Fibroblast of skin of right quadriceps (primary cell): ENCODE measurements at places on chromosomes 4 and X.

DNA sequence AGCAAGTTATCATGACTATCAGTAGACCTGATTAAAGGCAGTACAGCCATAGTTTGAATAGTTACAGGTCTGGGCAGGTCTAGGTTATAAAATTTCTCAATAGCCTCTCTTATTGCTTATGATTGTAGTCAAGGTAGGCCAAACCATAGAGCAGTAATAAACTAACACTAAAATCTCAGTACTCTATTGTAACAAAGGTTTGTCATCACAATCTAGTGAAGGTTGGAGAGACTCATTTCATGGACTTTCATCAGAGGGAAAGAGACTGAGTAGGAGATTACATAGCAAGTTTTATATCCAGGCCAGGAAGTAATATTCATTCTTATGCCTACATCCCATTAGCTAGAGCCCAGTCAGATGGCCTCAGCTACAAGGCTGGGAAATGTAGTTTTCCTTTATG, 141.0 kb downstream of the ASB9 start:
- DNase-seq, result no peak

DNA sequence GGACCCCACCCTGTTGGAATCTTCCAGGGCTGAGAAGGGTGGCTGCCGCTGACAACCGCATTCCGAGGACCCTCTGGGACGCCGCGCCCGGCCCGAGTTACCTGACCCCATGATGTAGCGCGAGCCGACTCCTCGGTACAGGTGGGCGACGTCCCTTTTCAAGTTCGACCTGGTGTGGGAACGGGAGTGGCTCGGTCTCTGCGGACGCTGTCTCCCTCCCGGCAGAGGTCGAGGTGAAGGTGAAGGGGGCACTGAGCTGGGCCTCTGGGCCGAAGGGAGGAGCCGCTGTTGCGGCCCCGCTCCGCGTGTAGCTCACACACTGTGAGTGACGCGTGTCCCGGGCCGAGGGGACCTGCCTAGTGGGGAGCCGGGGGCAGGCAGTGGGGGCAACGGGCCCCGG, 4.5 kb downstream of the GTPBP6 start:
- DNase-seq, result no peak

DNA sequence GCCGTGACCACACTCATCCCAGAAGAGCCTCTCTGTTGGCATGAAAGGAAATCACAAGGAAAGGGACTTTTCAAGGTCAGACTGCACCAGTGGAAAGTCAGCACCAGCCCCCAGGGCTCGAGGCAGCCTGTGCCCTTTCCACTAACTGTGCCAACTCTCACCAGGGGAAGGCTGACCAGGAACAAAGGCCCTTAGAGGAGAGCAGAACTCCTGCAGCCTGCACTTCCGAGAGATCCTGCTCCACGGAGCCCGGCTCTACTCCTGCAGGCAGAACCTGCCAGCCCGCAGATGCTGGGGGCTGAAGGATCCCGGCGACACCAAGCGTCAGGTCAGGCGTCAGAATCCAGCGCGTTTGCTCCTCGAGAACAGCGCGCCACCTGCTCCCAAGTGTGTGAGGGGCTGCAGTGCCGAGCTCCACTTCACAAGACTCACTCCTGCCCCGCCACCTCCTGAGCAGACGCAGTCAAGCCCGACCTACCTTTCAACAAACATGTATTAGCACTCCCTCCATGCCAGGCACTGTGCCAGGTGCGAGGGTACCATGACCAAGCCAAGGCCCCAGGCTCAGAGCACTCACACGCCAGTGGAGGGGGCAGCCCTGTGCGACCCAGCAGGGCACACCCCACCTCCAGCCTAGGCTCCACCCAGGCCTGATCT, 13.6 kb upstream of the HELT start:
- no peak for DNase-seq

- DNase-seq, result no peak
These were observed 669.2 kb upstream of the AADAT start for GRCh38 chr4:170758988-170759387.

DNA sequence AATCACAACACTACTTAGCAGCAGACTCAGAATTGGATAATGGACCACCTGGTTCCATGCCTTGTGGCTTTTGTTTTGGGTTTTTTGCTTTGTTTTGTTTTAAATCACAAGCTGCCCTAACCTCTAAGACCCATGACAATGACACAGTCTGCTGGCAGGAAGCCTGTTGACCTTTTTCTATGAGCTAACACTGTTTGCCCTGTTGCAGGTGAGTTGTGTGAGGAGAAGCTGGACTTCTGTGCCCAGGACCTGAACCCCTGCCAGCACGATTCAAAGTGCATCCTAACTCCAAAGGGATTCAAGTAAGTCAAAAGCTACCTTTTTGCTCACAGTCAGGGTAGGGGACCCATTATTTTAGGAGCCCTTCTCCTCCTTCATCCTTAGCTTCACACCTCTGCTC, 110.8 kb upstream of the PACRGL start:
- DNase-seq, result no peak

- DNase-seq, result no peak
These were observed 87.0 kb downstream of the ZNF827 start for GRCh38 chr4:145851511-145852201.

DNA sequence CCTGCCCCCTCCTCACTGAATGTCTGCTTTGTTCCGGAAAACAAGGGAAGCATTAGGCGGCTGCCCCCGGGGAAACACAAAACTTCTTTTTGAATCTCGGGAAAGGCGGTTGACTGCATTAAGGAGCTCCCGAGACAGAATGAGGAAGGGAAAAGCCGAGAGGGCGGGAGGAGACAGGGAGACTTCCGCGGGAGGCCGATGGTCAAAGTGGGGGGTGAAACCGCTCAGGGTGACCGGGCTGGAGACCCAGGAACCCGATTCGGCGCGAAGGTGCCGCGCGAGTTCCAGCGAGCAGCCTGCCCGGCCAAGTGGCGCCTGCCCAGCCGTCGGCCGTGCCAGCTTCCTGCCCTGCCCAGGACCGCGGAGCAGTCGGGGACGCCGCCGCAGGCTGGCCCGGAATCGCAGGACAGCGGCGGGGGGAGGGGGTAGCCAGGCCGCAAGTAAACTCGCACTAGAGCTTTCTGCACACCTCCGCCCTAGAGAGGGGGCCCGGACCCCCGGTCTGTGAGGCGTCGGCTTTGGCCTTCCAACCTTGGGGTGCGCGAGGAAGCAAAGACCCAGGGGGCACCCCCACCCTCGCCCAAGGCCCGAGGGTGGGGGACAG, 55.1 kb upstream of the BCOR start:
- no peak for DNase-seq

- peak; percentile 62 for DNase-seq
These were observed 322.7 kb downstream of the PDHA2 start for GRCh38 chr4:96162636-96163035.

GRCh38 chrX:32877592-32877991, 333.8 kb downstream of the DMD start:
- DNase-seq, result no peak

- DNase-seq, result peak; percentile 45
These were observed 109.4 kb downstream of the DLG3 start for GRCh38 chrX:70554081-70554480.

DNA sequence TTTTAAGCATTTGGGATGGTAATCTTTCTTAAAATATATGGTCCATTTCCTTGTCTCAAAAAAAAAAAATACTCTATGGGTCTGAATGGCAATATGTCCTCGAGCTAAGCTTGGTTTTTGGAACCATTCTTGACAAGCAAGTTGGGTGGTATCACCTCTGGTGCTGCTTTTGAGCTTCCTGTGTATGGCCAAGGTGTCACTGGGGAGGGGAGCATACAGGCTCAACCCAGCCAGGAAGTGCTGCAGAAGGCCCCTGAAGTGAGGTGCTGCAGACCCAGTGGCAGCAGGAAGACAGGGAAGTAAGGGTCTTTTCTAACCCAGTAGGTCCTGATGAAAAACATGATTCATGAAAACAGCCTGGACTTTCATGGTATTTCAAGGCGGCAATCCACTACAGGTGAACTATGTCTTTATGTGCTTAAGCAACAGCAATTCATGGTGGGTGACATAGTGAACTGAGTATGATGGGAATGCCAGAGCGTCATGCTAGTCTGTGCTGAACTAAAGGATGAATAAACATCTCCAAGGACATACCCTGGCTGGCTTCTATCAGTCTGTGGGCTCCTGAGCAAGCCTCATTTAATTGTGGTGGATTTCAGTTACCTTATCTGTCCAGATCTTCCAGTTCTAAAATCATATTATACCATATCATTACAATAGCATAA, 15.1 kb downstream of the TRAPPC2 start:
- DNase-seq, result no peak

DNA sequence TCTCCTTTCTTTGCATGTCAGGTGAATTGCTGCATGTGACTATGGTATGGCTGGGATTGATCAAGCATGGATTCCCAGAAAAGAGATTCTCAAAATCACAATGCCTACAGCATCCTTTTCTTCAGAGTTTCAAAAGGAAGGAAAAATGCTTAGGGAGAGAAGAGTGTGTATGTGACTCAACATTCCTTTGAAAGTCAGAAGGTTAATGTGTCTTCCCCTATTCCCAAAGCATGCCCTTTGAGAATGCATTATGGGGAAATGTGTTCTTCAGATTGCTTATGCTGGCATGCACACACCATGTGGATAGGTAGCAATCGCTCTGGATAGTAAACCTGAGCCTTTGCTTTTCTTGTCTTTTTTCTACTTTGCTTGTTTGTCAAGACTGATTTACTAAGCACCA, 78.5 kb downstream of the ELOVL6 start:
- DNase-seq, result peak; percentile 72

GRCh38 chr4:32830160-32830559, 2110.0 kb downstream of the PCDH7 start:
- no peak for DNase-seq

GRCh38 chr4:94446386-94446785, 5.4 kb upstream of the PDLIM5 start:
- peak; percentile 86 for DNase-seq

- DNase-seq, result no peak
These were observed 369.6 kb upstream of the SLC7A11 start for GRCh38 chr4:138611721-138612120.

- no peak for DNase-seq
These were observed 77.9 kb upstream of the DKK2 start for GRCh38 chr4:107114059-107114458.

DNA sequence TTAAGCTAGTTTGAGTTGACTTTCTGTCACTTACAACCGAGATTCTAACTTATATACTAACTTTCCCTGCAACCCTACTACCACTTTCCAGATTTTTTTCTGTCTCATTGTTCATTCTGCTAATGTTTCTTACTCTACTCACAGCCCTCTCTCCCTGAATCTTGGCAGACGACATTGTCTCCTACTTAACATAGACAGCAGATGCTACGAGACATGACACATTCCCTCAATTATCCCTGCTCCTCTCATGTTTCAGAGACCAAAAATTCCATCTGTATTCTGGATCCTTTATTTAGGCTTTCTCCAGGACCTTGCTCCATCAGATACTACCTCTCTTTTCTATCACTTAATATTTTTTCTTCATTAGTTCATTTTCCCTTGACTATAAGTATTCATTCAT, 379.1 kb upstream of the TEX13C start:
- no peak for DNase-seq

DNA sequence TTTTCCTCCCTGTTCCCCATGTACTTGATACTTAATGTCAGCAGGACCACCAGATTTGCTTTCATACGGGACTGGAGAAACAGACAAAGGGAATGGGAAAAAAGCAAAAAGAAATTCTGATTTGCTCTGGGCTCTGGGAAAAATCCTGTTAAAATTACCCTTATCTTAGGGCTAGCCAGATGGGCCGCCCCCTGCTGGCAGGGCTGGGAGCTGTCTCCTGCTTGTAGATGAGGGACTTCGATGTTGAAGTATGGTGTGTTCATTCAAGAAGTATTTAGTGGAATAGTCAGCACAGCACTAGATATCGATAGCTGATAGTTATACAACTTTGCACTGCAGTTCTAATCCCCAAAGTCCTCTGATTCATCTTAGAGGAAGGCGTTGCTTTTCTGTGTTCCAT, 45.8 kb downstream of the BCORL1 start:
- peak; percentile 17 for DNase-seq

- DNase-seq, result peak; percentile 10
These were observed 519.5 kb downstream of the BCOR start for GRCh38 chrX:39577985-39578869.

DNA sequence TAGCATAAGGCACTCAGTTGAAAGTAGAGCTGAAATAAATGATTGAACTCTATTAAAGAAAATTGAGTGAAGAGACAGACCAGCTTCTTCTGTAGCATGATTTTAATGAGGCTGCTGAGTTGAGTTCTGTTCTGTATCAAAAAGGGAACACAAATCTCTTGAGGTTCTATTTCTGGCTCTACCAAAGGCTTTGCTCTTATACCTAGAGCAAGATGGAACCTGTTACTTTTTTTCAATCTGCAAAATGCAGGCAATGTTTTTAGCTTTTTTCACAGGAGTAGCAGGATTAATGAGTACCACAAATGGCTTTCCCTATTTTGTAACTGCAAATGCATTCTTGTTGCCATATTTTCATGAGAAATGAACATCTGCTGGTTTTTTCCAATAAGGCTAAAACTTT, 4.2 kb upstream of the ERVMER34-1 start:
- DNase-seq, result no peak

GRCh38 chrX:46152756-46153155, 392.5 kb downstream of the ZNF674 start:
- no peak for DNase-seq

DNA sequence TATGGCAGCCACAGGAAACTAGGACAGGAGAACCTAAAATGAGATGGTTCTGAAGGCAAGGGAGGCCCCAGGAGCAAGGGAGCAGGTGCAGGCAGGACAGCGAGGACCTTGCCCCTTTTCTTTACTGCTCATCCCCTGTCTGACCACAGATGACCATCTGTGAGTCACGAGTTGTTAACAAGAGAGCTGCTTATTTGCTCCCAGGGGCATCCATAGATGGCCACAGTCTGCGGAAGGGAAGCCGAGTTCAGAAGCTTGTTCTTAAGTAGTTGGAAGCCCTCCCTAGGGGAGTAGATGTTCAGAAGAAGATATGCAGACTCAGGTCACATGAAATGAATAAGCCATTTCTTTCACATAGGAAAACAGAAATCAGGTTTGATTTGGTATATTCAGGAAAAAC, 69.4 kb downstream of the EVC2 start:
- peak; percentile 9 for DNase-seq

DNA sequence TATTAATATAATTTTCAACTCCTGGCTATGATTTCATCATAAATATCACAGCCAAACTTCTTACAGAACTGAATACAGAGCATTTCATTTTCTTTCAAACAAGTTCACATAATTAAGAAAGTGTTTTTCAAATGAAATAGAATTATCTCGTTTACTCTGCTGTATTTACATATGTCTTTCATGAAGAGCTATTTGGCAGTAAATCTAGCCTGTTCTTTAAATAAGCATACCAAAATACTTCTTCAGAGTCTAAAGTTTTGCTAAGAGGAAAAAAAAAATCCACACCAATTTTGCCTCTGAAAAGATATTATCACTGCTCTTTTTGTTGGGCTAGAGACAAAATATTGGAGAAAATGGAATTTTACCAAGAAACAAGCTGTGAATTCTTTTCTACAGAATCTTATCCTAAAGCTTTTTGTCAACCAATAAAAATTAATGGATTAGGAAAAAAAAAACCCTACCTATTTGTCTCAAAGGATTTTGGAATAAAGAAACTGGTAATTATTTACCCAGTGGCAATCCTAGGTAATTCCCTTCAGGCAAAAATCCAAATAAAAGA, 287.9 kb upstream of the NR3C2 start:
- DNase-seq, result no peak

- no peak for DNase-seq
These were observed 245.8 kb downstream of the ADAMTS3 start for GRCh38 chr4:72323227-72323626.
